ENCODE measurements at places on chromosomes 12 and 14.

- DNase-seq = peak; percentile 91
Observed at GRCh38 chr14:103628684-103629502, at the start of gene KLC1. Gene KLC1 (plus strand): TSS chr14:103629211. CDS start chr14:103654565, 25,354 bp downstream.

DNA sequence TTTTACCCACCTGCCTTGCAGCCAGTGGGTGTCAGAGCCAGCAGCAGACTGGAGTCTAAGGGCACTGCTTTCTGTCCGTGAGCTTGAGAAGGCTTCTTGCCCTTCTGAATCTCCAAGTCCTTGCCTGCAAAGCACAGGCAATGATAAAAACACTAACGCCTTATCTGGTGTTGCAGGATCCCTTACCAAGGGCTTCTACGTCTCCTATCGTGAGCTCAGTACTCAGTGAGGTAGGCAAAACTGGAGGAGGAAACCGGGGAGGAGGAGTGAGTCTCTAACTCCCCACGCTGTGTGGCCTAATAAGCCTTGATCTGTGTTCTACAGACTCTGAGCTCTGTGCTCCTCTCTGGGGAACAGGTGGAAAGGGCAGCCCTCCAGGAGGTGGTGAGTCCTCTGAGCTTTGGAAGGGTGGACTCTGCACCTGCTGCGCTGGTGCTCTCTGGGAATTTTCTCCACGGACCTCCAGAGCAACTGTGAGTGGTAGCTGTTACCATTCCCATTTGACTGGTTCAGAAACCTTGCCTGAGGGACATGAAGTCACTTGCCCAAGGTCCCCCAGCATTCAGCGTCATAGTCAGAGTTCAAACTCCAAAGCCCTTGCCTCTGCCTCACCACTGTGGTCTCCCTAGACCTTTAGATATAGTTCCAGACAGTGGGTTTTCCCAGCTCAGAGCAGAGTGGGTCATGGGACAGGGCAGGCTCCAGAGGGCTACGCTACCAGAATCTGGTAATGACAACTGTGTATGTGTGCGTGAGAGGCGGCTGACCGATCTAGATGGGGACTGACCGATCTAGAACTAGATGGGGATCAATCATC is 7.0 kb upstream of the MARK3 start:
- no peak for DNase-seq

DNA sequence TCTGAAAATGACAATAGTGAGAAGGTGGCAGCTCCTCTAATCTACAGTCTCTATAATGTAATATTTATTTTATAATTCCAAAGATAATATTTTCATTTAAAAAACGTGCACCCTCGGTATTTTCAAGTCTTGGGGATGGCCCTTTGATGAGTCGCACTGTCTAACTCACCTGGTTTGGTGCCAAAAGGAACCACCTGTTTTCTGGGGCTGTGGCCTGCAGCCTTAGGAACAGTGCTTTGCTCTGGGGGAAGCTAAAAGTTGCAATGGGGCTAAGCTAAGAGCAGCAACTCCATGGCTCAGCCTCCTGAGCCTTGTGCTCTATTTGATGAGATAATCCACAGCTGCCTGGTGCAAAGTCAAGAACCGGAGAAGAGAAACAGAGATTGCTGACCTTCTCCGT is 6.4 kb upstream of the ENDOU start:
- DNase-seq = no peak

DNA sequence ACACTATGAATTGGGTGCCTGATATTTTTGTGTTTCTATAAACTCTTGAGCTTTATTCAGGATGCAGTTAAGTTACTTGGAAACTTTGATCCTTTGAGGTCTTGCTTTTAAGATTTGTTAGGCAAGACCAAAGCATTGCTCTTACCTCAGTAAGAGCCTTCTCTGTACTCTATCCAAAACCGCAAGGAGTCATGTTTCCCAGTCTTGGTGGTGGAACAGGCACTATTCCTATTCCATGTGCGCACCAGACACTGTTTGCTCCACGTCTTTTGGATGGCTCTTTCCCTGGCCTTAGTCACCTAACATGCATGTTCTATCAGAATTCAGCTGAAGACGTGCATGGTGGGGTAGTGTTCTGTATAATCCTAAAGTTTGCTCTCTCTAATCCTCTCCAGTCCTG is 23.5 kb downstream of the CSRP2 start:
- no peak for DNase-seq

- DNase-seq = no peak
Observed at GRCh38 chr12:29207120-29207519, 58.0 kb downstream of the FAR2 start.

DNA sequence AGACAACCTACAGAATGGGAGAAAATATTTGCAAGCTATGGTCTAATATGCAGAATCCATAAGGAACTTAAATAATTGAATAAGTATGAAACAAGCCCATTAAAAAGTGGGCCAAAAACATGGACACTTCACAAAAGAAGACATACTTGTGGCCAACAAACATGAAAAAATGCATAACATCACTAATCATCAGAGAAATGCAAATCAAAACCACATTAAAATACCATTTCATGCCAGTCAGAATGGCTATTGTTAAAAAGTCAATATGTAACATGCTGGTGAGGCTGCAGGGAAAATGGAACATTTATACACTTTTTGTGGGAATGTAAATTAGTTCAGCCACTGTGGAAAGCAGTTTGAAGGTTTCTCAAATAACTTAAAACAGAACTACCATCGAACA is 945.4 kb upstream of the FLRT2 start:
- no peak for DNase-seq

DNA sequence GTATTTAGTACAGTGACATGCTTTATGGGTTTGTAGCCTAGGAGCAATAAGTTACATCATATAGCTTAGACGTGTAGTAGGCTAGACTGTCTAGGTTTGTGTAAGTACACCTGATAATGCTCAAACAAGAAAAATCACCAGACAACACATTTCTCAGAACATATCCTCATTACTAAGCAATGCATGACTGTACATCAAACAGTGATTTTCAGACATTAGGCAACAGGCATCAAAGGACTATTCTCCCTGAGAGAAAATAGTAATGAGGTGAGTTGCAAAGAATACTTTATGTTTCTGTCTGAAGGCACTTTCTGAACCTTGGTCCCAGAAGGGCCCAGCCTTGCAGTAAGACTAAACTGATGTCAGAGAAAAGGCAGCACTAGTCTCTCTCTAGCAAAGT is 48.4 kb upstream of the SYT10 start:
- DNase-seq = no peak

DNA sequence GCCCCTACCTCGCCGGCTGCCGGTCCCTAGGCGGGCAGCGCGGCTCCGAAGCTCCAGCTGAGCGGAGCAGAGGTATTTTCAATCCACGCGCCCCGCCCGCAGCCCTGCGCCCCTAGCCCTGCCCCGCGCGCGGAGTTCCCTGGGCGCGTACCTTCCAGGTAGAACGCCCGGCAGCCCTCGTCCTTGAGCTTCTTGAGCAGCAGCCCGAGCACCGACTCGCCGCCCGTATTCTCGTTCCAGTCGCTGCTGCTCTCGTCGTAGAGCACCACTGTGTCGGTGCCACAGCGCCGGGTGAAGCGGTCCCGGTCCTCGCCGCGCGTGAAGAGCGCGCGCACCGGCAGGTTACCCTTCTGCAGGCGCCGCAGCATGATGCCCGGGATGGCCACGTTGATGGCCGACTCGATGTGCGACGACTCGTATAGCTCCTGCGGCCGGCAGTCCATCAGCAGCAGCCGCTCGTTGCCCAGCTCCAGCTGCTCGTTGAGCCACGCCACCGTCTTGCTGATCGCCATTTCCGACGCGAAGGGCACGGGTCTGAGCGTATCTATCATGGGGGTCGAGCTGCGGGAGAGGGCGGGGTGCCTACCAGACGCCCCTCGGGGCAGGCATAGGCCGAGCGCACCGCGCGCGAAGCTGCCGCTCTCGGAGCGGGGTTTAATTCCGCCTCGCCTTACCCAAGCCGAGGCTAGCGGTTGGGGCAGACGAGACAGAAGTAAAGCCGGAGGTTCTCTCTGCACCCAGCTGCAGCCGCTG is 636 bp downstream of the DUSP6 start:
- DNase-seq = peak; percentile 39

- DNase-seq = no peak
Observed at GRCh38 chr14:47509957-47510356, 165.4 kb downstream of the MDGA2 start.

DNA sequence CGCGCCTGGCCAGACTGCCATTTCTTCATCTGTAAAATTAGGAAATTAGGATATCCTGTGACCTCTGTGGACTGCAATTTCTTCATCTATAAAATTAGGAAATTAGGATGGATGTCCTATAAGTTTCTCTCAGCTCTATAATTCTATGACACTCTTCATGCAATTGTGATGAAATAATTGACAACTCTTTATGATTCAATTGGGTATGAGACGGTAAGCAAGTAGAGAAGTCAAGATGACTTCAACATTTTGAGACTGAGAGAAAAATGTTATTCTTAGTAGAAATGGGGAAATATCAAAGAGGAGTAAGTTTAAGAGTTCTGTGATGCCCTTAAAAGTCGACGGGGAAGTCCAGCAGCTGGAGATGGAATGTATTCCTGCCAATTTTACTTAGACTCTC is 12.0 kb downstream of the KIAA0586 start:
- no peak for DNase-seq

DNA sequence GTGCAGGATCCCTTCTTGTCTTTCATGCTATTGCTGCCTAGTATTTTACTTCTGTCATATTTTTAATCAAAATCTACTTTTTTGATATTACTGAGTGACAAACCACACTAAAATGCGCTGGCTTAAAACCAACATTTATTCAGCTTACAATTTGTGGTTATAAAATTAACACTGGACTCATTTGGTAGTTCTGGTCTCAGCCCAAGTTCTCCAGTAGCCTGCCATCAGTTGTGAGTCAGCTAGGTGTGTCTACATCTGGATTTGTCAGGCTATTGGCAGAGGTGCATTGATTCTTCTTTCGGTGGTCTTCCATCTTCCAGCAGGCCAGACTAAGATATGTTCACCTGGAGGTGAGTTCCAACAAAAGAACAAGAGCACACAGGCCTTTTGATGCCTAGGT is 765.1 kb upstream of the FBXO33 start:
- DNase-seq = no peak

GRCh38 chr12:107302649-107303341 is 209.4 kb upstream of the CRY1 start:
- no peak for DNase-seq

GRCh38 chr12:78739653-78740052 is 124.9 kb upstream of the SYT1 start:
- DNase-seq = no peak

DNA sequence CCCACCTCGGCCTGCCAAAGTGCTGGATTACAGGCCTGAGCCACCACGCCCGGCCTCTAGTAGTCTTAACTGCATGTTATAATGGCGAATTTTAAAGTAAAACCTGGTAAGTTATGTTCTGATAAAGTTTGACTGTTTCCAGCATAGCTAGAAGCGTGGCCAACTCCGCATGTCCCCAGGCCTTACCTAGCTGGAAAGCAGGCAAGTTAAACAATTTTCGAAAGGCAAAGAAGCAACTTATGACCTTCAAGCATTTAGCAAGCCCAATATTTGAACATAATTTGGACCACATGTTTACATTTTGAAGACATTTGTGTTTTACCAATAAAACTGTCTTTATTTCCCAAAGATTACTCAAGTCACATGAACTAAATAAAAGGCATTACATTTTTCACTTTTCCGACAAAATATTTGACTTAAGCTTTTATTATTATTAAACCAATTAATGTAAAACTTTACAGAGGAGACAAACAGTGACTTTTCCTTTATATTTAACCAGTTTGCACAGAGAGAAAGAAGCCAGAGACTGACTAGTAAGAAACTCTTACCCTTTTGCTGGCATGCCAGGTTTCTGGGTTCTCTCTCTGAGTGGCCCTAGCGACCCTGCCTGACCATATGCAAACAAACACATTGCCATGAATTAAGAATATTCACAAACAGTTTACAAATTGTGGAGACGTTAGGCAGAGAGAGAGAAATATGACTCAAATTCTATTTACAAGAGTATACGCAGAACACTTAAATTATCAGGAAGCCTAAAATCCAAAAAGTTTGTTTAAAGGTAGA is 106.3 kb downstream of the RIN3 start:
- DNase-seq = no peak

DNA sequence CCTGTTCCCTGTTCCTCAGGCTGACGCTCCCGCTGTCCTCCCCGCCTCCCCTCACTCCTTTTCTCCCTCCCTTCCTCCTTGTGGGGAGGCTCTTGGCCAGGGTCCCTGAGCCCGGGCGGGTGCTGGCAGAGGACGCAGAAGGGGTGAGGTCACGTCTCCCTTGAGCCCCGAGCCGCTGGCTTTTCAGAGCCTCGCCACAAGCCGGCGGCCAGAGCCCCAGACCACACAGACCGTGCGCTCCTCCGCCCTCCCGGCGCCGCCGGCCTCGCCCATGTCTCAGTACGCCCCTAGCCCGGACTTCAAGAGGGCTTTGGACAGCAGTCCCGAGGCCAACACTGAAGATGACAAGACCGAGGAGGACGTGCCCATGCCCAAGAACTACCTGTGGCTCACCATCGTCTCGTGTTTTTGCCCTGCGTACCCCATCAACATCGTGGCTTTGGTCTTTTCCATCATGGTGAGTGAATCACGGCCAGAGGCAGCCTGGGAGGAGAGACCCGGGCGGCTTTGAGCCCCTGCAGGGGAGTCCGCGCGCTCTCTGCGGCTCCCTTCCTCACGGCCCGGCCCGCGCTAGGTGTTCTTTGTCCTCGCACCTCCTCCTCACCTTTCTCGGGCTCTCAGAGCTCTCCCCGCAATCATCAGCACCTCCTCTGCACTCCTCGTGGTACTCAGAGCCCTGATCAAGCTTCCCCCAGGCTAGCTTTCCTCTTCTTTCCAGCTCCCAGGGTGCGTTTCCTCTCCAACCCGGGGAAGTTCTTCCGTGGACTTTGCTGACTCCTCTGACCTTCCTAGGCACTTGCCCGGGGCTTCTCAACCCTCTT is at the start of gene TMEM233:
TMEM233 (plus strand) TSS at position 197 of the 821 bp plus-strand sequence; CDS start at position 272, 75 bp downstream.
- DNase-seq = no peak

- DNase-seq = no peak
Observed at GRCh38 chr14:32719601-32720000, 219.1 kb upstream of the NPAS3 start.

DNA sequence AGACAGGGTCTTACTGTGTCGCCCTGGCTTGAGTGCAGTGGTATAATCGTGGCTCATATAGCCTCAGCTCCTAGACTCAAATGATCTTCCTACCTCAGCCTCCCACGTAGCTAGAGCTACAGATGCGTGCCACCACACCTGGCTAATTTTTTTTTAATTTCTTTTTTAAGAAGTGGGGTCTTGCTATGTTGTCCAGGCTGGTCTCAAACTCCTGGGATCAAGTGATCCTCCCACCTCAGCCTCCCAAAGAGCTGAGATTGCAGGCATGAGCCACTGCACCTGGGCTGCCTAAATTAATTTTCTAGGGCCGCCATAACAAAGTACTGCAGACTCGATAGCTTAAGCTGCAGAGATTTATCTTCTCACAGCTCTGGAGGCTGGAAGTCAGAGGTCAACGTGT is 9.1 kb downstream of the LTBR start:
- DNase-seq = no peak
